ENCODE measurements at places on chromosomes 6 and 20.

DNA sequence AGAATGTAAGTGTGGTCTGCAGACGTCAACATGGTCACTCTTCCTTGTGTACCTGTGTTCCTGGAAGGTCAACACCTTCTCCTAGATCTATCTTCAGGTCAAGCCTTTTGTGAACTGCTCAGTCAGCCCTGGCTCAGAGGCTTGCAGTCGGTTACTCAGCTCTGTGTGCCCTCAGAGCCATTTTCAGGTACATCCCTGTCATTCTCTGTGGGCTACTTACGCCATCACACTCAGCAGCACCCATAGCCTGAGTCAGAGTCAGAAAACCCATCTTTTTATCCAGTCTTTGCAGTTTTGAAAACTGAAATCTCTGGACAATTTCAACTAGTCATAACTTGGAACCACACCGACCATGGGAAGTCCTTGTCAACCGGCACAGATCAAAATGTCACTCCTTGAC lies 35.3 kb downstream of the TGM3 start:
- DNase-seq = no peak

DNA sequence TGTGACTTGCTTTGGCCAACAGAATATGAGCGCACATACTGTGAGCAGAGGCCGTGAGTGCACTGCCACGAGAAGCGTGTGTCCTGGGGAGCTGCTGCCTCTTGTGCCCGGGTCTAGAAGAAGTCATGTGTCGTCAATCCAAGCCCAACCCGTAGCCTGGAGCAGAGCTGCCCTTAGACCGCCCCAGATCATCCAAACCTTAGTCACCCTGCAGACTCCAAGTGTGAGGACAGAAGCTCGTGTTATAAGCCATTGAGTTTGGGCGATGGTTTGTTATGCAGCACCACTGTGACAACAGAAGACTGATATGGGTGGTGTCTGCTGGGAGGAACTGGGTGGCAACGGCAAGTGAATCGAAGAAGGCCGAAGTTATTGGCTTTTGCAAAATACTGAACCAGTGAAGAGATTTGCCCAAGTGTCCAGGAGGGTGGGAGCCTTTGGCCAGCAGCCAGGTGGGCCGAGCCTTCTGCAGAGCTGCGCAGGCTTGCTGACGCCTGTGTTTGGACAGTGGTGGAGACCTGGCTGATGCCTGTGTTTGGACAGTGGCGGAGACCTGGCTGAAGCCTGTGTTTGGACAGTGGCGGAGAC lies 101.3 kb upstream of the SULF2 start:
- DNase-seq = no peak

DNA sequence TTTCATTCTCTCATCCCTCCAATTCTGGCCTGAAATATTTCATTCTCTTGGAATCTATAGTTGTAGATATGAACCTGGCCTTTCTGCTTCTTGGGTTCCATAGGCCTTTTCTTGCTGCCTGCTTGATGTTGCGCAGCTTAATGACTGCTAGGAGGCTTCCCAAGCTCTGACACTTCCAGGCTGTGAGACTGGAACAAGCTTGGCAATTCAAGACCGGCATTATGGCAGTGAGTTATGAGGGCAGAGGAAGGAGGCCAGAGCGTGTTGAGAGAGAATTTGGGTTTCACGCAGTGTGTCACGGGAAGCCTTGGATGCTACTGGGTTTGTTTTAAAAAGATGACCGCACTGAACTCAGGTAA lies 948 bp upstream of the DNAJC5 start:
- no peak for DNase-seq

GRCh38 chr6:106927531-106928398 lies 46.8 kb downstream of the CD24 start:
- peak; percentile 58 for DNase-seq

GRCh38 chr6:7080311-7080710 lies 27.4 kb upstream of the RREB1 start:
- DNase-seq = no peak

All from AG08395 (cell line).